ENCODE measurements at places on chromosomes 6 and 20. TPM values are rescaled to one million over a fixed set of nuclear protein-coding genes. Genes with fewer than 3 reads are reported as not detected.

The LST1 gene
- total RNA-seq: 0.23 TPM

The BPIFB1 gene
- 0.07 TPM for total RNA-seq

The VGLL2 gene
- total RNA-seq: not detected

The LY6G6D gene
- not detected for total RNA-seq

The SLC17A2 gene
- total RNA-seq: not detected

The LRFN2 gene
- not detected for total RNA-seq

The TPBG gene
- total RNA-seq: 138 TPM

The RUNX2 gene
- 3.1 TPM for total RNA-seq

The POPDC3 gene
- 14.8 TPM for total RNA-seq

The RRP36 gene
- total RNA-seq: 57.6 TPM

The E2F1 gene
- total RNA-seq: 4.3 TPM

The NTSR1 gene
- total RNA-seq: 0.03 TPM
